ENCODE measurements at places on chromosomes 16 and 17.

DNA sequence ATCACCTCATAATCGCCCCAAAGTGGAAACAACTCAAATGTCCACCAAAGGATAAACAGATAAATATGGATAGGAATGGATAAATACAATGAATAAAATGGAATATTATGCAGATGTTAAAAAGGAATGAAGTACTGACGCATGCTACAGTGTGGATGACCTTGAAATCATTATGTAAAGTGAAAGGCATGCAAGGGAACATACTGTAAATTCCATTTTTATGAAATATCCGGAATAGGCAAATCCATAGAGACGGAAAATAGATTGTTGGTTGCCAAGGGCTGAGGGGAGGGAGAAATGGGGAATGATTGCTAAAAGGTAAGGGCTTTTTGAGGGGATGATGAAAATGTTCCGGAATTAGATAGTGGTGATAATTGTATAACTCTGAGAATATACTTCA is 36.0 kb downstream of the STAT5B start:
- no peak for DNase-seq

DNA sequence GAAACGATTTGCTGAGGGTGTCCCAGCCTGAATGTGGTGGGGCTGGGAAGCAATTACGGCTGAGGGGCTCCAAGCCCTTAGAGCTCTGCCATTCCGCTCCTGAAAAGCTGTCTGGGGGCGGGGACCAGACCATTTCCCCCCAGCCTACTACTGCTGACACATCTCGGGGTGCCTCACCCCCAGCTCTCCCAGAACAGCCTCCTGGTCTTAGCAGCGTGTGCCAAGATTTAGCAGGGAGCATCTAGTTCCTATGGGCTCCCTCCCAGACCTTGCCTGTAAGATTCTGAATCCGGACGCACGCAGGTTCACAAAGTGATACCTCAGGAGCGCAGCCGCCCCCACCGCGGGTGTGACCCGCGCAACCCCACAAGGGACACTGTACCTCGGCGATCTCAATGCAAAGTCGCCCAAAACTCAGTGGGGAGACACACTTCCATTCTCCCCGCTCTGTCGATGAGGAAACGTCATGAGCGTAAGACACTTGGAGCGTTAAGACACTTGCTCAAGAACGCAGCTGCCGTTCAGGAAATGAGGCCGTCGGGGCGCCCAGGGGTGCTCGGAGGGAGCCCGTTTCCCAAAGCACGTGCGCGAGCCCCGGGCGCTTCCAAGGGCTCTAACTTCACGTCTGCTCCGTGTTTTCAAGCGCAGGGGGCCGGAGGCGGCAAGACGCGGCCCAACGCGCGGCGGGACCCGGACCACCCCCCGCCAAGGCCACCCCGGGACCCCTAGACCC is 629 bp downstream of the GEMIN4 start:
- peak; percentile 38 for DNase-seq

DNA sequence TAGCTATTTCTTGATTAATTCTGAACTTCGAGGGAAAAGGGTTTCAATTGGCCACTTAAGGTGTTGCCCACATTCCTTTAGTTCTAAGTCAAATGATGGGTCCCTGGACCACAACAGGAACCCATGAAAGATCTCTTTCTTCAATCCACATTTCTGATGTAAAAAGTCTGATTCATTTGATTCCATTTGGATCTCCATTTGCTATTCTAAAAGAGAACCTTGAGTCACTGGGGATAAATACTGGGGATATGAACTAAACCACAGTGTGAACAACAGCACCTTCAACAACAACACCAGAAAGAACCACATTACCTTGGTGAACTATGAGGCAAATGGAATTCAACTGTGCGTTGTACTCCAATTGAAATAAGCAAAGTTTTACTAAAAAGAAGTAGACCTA is 108.9 kb upstream of the IRX5 start:
- DNase-seq = no peak

- DNase-seq = no peak
Measured at GRCh38 chr17:70109497-70109896, 34.5 kb downstream of the KCNJ16 start.

DNA sequence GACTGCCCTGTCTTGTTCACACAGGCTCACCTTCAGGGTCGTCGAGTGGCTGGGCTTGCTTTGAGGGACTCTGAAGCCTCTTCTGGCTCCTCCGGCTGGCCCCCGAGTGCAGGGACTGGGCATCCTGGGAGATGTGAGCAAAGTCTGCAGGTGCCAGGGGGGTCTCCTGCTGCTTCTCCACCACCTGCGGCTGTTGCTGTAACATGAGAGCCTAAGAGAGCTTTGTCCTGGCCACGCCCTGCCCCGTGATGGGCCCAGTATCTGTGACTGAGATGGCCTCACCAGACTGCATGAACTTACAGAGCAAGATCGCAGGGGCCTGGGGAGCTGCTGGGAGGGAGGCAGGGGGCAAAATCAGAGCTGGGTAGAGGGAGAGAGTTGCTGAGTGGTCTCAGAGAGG is 12.5 kb downstream of the ERN2 start:
- no peak for DNase-seq

DNA sequence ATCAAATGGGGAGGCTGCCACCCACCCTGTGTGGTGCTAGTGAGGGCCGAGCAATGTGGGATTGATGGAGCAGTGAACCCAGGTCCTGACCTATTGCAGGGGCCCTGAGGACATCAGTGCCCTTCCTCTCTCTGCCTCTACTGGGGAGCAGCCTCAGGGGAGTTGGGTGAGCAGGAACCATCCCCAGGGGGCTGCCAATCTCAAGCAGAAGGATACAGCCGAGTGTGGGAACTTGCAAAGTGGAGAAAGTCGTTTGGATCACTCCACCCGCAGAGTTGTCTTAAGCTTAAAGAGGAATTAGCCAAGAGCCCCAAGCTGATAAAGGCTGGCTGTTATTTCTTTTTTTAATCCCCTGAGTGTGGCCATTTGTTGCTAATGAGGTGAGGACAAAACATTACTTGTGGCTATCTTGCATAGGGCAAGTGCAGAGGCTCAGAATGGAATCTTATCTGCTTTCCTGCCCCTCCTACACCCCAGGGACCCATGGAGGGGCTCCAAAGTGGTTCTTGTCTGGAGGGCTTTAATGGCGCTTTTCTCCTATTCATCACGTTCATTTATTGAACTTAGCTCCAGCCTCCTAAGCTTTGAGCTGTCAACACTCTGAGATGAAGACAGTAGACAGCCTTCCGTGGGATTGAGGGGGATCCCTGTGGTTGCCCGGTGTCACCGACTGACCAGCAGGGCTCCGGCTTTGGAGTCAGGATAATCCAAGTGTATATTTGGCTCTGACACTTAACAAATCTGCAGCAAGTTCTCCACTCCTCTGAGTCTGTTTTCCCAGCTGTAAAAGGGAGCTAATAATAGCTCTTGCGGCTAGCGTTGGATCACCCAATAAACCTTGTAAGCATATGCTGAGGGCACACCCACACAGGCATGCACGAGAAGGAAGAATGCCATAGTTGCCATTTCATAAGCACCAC is 45.1 kb downstream of the MYH11 start:
- DNase-seq = no peak

DNA sequence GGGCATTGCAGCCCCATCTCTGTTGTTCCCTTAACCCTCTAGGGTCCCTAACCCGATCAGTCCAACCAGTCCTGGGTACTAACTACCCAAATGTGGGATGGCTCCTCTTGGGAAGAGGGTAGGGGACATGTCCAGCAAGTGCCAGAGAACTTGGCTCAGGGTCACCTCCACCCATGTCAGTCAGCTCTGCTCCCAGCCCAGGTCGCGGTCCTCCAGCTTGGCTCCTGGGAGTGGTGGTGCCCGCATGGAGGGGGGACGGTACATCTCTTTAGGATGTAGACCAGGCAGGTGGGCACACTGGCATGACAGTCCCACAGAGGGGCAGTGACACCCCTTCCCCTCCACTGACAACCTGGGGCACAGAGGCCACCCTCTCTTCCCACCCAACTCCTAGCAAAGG is 6.0 kb downstream of the TMUB2 start:
- DNase-seq = no peak

DNA sequence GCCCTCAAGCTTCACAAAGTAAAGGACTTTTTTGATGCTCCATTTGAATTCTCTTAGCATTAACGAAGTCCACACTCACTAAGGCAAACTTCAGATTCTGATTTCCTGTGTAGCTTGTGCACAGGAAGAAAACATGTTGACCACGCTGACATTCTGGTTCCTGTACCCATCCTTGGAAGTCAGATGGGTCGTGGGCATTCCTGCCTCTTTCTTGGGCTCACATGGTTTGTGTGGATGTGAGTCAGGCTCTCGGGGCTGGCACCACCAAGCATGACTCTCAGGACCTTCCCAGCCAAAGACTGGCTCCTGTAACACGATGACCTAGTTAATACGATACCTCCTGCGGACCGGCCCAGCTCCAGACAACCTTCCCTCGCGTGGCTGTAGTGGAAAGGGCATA is 32.8 kb downstream of the ARSG start:
- DNase-seq = no peak

DNA sequence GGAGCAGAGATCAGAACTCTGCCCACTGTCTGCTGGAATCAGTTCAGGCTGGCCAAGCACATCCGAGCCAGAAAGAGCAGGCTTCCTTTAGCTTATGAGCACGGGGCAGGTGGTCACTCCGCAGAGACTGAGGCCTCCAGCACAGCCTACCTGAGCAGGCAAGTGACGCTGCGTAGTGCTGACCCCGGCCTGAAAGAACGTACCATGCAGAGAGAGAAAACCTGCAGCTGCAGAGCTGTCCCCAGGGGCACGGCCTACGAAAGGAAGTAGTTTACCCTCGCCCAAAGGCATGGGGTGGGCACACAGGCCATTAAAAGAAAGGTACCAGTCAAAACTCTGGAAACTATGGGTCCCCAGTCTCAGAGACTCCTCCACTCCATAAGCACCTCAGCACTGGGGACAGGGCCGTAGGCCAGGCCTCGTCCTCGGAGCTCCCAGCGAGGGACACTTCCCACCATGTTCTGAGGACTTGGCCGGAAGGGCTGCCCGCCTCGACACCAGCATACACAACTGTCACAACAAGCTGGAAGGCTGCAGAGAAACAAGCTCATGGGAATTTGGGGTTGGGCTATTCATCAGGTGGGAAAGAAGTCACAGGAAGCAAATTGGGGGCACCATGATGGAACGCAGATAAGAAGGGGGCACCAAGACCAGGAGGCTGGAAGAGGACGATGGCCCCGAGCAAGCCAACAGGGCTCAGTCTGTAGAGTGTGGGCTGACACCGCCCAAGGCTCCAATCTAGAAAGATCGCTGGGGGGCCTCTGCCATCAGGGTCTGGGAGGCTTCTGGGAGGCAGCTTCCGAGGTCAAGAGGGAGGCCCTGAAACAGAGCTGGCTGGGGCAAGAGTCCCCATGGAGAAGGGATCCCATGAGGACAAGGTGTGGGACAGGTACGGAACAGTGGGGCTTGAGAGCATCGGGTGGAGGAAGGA is 21.2 kb downstream of the MEAK7 start:
- DNase-seq = no peak

DNA sequence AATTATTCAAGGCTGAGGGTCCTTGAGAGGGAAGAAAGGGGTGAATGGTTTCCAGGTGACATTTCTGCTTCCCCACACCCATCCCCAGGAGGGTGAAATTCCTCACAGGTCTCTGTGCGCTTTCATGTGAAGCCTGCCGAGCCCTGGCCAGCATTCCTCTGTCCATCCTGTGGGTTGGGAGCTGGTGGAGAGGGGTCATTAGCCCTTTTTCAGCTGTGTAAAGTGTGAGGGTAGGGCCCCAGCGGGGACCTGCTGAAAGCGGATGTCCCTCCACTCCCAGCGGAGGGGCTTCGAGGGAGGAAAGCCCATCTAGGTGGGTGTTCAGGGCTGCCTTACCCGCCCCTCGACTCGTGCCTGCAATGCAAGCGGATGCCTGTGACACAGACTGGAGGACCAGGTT is 53.3 kb upstream of the DLX4 start:
- DNase-seq = no peak

DNA sequence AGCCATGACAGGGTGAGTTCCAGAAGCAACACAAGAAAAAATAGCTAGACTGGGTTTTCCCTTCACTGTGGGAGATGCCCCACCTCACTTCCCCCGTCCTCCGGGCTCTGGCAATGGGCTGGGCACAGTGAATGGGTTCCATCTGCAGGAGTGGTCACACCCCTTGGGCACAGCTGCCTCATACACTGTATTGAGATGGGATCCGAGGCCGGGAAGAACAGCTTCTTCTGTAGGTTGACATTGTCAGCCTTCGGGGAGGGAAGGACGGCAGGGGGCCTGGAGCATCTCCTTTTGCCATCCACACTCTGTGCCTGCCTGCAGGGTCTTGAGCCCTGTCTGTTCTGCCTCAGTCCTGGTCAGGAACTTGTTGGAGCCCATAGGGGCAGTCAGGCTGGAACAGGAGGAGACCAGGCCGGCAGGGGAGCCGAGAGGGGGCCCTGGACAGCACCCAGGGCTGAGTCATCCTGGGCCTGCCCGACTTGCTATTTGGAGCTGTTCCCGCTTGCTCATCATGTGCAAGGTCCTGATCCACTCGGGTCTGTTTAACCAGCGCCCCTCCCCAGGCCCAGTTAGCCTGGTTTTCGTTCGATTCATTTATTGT is 286.7 kb downstream of the SEC14L1 start:
- DNase-seq = no peak

DNA sequence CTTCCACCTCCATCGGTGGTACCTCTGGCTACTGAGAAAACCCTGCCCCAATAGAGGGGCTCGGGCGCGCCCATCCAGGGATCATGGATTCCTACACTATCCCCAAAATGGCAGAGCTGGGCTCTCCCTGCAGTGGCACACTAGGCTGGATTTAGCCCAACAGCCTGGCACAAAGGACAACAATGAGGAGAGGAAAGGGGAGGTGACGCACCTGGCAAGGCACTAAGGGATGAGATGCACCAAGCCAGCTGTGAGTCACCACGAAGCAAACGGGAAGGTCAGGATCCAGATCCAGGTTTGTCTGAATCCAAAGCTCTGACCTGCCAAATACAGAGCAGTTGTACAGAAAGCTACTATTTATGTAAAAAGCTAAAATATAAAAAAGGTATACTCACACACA is 18.1 kb downstream of the UBE2O start:
- DNase-seq = no peak

DNA sequence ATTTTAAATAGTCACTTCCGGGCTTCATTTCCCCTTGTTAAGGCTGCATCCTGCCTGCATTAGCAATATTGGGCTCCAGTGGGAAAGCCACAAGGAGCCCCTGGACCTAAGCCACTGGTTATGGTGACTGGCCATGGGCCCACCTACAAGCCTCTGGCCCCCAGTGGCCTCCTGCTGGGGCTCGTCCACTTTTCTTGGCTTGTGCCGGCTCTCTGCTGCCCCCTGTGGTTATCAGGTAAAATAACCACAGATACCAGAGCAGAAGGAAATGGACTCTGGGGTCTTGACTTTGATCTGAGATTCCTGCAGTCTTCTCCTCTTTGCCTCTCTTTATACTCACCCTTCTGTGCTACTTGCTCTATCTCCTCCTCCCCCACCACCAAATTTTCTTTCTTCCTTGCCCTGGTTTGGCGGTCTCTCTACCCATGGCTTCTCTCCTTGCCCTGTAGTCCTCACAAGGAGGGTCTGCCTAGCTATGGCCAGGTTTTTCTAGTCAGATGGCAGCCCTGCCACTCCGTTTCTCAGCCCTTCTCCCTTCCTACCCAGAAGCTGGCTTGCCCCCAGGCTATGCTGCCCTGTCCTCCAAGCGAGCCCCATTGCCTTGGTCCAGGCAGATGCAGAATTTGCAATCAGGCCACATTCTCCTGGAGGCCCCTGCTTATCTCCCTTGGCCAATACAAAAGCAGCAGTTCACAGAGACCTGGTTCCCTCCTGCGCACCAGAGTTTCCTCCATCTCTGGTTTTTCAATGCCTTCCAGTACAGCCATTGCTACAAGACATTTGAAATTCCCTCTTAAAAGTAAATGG is 82.9 kb upstream of the RCVRN start:
- DNase-seq = peak; percentile 13

- peak; percentile 46 for DNase-seq
Measured at GRCh38 chr16:79370736-79371135, 229.8 kb downstream of the MAF start.

GRCh38 chr17:49005140-49005539 is 8.0 kb downstream of the IGF2BP1 start:
- no peak for DNase-seq
